Naive B cell (primary cell): ENCODE measurements at places on chromosomes 5 and 9.

- no peaks in the 10 kb centered on the region for H3K4me1 ChIP-seq
- no peak overlapping the region for H3K4me3 ChIP-seq
- peaks cover 37% of the 10 kb centered on the region for H3K27me3 ChIP-seq
- H3K36me3 ChIP-seq, result no peaks in the 10 kb centered on the region
- peak overlapping the region; percentile 44 for H3K27ac ChIP-seq
These were observed 152.9 kb upstream of the PHYKPL start for GRCh38 chr5:178385496-178385890.

DNA sequence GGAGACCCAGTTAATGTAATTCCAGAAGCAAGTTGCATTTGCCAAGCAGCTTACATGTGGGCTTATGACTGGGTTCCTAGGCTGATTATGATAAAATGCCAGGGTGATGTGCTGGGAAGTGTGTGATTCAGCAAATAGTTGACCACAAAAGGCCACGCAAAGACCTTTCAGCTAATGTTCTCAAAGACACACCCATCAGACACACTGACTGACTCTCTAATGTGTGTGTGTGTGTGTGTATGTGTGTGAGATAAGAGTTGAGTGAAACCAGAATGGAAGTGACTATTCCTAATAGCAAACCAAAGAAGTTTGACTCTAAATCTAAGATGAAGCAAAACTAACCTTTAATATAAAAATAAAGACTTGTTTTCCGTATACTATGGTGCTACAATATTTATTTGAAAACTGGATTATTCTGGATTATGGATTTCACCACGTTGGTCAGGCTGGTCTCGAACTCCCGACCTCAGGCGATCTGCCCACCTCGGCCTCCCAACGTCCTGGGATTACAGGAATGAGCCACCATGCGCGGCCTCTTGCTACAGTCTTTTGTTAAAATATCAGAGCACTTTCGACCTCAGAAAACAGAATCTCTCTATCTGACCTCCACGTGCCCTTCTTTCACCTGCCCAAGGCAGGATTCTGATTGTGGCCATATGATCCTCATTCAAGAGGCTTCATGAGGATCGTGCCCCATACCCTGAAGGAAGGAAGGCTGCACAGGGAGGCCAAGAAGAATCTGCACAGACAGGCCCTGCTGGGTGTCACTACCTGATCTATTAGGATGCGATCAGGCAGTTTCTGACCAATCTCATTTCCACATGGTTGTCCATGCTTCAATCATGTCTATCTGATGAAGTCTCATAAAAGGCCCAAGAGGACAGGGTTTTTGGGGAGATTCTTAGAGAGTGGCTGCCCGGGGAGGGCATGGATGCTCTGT lies 75.6 kb downstream of the USP20 start:
- H3K36me3 ChIP-seq, result peaks cover 13% of the 10 kb centered on the region
- H3K4me3 ChIP-seq, result no peak overlapping the region
- H3K27ac ChIP-seq, result peak overlapping the region; percentile 49
- no peak for DNase-seq
- no peaks in the 10 kb centered on the region for H3K27me3 ChIP-seq

GRCh38 chr5:149632311-149633251 lies 51.3 kb downstream of the ARHGEF37 start:
- H3K4me3 ChIP-seq, result no peak overlapping the region
- peaks cover 8% of the 10 kb centered on the region for H3K27me3 ChIP-seq
- H3K36me3 ChIP-seq, result no peaks in the 10 kb centered on the region
- no peaks in the 10 kb centered on the region for H3K4me1 ChIP-seq
- H3K27ac ChIP-seq, result peak overlapping the region; percentile 77

GRCh38 chr5:95029569-95030366 lies 255.1 kb downstream of the MCTP1 start:
- H3K36me3 ChIP-seq, result no peaks in the 10 kb centered on the region
- peaks cover 13% of the 10 kb centered on the region for H3K4me1 ChIP-seq
- H3K27me3 ChIP-seq, result no peaks in the 10 kb centered on the region
- DNase-seq, result no peak
- H3K27ac ChIP-seq, result no peak overlapping the region
- no peak overlapping the region for H3K4me3 ChIP-seq

DNA sequence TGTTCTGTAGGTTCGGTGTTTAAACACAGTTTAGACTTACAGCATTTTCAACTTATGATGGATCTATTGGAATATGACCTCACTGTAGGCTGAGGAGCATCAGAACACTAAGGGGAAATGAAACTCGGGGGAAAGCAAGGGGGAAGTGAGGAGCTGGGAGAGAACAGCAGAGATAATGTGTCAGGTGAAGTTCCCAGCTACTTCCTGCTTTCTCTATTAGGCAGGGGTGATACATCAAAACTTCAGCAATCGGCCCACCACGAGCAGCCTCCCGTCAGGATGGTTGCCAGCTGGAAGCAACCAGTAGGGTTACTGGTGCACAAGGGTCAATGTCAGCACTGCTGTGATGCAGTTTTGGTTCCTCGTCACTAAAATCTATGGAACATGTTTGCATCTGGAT lies 34.3 kb downstream of the FAT2 start:
- H3K4me3 ChIP-seq, result no peak overlapping the region
- peak overlapping the region; percentile 58 for H3K27ac ChIP-seq
- peaks cover 1% of the 10 kb centered on the region for H3K27me3 ChIP-seq
- H3K36me3 ChIP-seq, result no peaks in the 10 kb centered on the region
- H3K4me1 ChIP-seq, result peaks cover 14% of the 10 kb centered on the region

GRCh38 chr9:1221298-1221697 lies 171.1 kb downstream of the DMRT2 start:
- DNase-seq, result no peak
- no peaks in the 10 kb centered on the region for H3K36me3 ChIP-seq
- H3K27me3 ChIP-seq, result no peaks in the 10 kb centered on the region
- no peak overlapping the region for H3K4me3 ChIP-seq
- no peaks in the 10 kb centered on the region for H3K4me1 ChIP-seq
- no peak overlapping the region for H3K27ac ChIP-seq

- H3K4me3 ChIP-seq, result no peak overlapping the region
- H3K27ac ChIP-seq, result no peak overlapping the region
- no peaks in the 10 kb centered on the region for H3K4me1 ChIP-seq
- DNase-seq, result no peak
These were observed 490.2 kb upstream of the RORB start for GRCh38 chr9:74006935-74007334.

- H3K27ac ChIP-seq, result no peak overlapping the region
- H3K36me3 ChIP-seq, result no peaks in the 10 kb centered on the region
- peaks cover 14% of the 10 kb centered on the region for H3K4me1 ChIP-seq
- no peak for DNase-seq
These were observed 53.7 kb downstream of the ENC1 start for GRCh38 chr5:74586856-74587255.

- H3K27me3 ChIP-seq, result no peaks in the 10 kb centered on the region
- DNase-seq, result no peak
- H3K4me3 ChIP-seq, result no peak overlapping the region
- H3K36me3 ChIP-seq, result no peaks in the 10 kb centered on the region
- H3K4me1 ChIP-seq, result peaks cover 30% of the 10 kb centered on the region
These were observed 21.6 kb upstream of the TCF7 start for GRCh38 chr5:134092875-134093274.

DNA sequence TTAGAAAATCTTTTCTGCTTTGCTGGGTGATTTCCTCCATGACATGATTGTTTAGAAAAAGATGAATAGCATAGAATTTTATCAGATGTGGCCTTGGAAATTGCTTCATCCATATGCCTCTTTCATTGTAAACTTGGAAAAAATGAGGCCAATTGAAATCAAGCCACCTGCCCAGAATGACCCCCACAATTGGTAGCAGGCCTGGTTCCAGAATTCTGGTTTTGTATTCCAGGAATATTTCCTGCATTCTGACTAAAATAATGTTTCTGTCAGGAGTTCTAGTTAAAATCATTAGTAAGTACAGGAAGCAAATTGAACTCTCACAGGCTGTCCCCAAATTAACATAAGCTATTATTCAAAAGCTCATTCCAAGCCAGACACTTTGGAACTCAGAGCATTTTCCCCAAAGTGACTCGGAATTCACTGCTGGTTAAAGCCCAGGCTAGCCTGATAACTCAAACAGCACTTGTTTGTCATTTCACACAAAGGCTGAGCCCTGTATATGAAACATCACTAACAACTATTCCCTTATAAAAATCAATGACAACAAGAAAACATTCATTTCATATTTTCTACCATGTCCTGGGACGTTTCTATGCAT lies 75.1 kb upstream of the ADCY2 start:
- H3K36me3 ChIP-seq, result no peaks in the 10 kb centered on the region
- H3K4me3 ChIP-seq, result no peak overlapping the region
- H3K27me3 ChIP-seq, result no peaks in the 10 kb centered on the region
- H3K4me1 ChIP-seq, result no peaks in the 10 kb centered on the region
- DNase-seq, result no peak

- no peaks in the 10 kb centered on the region for H3K36me3 ChIP-seq
- peaks cover 13% of the 10 kb centered on the region for H3K4me1 ChIP-seq
- DNase-seq, result no peak
- H3K27ac ChIP-seq, result no peak overlapping the region
These were observed 5.1 kb upstream of the PCDH1 start for GRCh38 chr5:141883184-141883891.

DNA sequence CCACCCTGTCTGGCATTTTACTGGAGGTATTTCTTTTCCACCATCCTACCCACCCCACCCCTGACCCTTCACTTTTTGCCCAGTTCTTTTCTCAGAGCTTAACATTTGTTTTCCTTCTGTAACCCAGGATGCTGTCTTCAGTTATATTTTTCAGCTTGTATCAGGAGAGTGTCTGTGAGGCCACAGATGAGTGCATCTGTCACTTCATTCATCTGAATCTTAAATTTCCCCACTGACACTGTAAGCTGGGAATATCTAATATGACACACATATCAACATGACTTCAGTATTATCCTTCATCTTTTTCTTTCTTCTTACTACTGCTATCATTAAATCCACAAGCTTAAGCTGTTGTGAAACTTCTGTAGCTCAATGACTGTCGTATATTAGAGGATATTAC lies 4.9 kb downstream of the MARCHF3 start:
- peak overlapping the region; percentile 25 for H3K4me3 ChIP-seq
- no peaks in the 10 kb centered on the region for H3K36me3 ChIP-seq
- peaks cover 69% of the 10 kb centered on the region for H3K4me1 ChIP-seq
- no peak for DNase-seq
- H3K27ac ChIP-seq, result peak overlapping the region; percentile 10
- no peaks in the 10 kb centered on the region for H3K27me3 ChIP-seq

- no peaks in the 10 kb centered on the region for H3K27me3 ChIP-seq
- H3K36me3 ChIP-seq, result no peaks in the 10 kb centered on the region
- peak overlapping the region; percentile 96 for H3K27ac ChIP-seq
- H3K4me3 ChIP-seq, result peak overlapping the region; percentile 95
These were observed 1.2 kb upstream of the GALNT10 start for GRCh38 chr5:154189256-154189818.

DNA sequence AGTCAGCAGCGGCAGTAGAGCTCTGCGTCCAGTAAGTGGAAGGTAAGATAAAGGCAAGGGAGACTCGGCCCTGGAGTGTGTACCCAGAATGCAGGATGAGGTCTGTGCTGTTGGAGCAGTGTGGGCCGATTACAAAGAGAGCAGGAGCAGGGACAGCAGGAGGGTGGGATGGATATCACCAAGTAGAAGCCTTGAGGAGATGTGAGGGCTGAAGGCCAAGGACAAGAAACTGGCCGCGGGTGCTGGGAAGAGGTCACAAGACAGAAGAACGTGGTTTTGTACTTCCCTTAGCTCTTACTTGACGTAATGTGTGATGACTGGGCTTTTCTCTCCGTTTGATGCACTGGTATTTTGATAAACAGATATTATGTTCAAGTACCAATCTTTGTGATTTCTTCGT lies 43.7 kb downstream of the OR2V1 start:
- peak overlapping the region; percentile 6 for H3K27ac ChIP-seq
- DNase-seq, result no peak
- peaks cover 55% of the 10 kb centered on the region for H3K27me3 ChIP-seq
- no peaks in the 10 kb centered on the region for H3K4me1 ChIP-seq
- no peaks in the 10 kb centered on the region for H3K36me3 ChIP-seq

DNA sequence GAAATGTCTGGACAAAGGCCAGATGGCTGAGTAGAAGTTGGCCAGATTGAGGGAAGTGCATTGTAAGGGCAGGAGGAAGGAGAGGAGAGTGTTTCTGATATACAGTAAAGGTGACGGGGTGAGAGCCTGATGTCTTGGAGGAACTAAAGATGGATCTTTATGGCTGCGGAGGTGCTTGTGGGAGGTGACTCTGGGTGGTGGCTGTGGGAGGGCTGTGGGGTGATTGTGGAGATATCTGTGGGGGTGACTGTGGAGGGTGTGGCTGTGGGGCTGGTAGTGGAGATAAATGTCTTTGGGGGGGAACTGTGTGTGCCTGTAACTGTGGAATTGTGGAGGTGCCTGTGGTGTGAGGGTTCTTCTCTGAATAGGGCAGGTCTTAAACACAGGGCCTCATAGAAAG lies 121.4 kb downstream of the CMYA5 start:
- DNase-seq, result no peak
- H3K4me1 ChIP-seq, result no peaks in the 10 kb centered on the region
- no peaks in the 10 kb centered on the region for H3K36me3 ChIP-seq
- no peak overlapping the region for H3K27ac ChIP-seq
- H3K4me3 ChIP-seq, result no peak overlapping the region

GRCh38 chr9:92762196-92762595 lies 2.4 kb downstream of the BICD2 start:
- no peaks in the 10 kb centered on the region for H3K27me3 ChIP-seq
- H3K27ac ChIP-seq, result no peak overlapping the region
- no peak for DNase-seq
- peak overlapping the region; percentile 98 for H3K4me3 ChIP-seq

GRCh38 chr5:8676695-8677094 lies 807.7 kb downstream of the MTRR start:
- no peak overlapping the region for H3K27ac ChIP-seq
- no peaks in the 10 kb centered on the region for H3K36me3 ChIP-seq
- no peaks in the 10 kb centered on the region for H3K27me3 ChIP-seq
- no peaks in the 10 kb centered on the region for H3K4me1 ChIP-seq

GRCh38 chr9:105416840-105417239 lies 31.0 kb upstream of the FSD1L start:
- no peak overlapping the region for H3K27ac ChIP-seq
- H3K4me1 ChIP-seq, result peaks cover 8% of the 10 kb centered on the region
- H3K4me3 ChIP-seq, result no peak overlapping the region

- peak overlapping the region; percentile 83 for H3K4me3 ChIP-seq
- no peak for DNase-seq
- peaks cover 25% of the 10 kb centered on the region for H3K27me3 ChIP-seq
- H3K36me3 ChIP-seq, result no peaks in the 10 kb centered on the region
- peaks cover 37% of the 10 kb centered on the region for H3K4me1 ChIP-seq
- H3K27ac ChIP-seq, result peak overlapping the region; percentile 97
These were observed 19.1 kb upstream of the SLC9A3 start for GRCh38 chr5:543351-543750.

DNA sequence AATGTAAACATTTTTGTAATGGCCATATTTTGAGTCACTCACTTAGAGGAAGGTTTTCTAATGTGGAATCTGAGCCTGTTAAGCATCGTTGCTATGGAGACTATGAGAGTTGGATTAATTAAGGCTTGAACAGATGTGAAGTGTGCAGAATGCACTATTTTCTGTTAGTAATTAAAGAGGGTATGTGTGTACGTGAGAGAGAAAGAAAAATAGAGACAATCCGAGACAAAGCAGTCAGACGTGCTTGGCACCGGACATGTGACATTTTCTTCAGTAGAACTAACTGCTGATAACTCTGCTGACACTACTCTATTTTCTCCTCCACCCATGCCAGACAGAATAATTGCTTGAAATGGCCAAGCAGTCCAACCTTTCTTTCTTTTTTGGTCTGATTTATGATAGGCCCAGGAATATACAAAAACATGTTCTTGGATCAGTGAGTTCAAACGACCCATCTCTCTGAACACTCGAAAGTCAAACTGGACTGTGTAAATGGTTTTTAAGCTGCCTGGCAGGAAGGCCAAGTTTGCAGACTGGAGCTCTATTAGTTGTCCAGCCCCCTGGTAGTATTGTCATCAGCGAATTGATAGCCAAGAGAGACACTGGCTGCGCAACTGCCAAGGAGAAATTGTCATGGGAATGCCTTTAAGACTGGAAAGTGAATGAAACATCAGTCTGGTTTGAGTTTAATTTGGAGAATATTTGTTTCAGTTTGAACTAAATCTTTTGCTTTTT lies 322.1 kb downstream of the ARHGEF28 start:
- H3K27me3 ChIP-seq, result peaks cover 13% of the 10 kb centered on the region
- H3K36me3 ChIP-seq, result no peaks in the 10 kb centered on the region
